ENCODE measurements at places on chromosomes 7 and 10. TPM values are rescaled to one million over a fixed set of nuclear protein-coding genes. Genes with fewer than 3 reads are reported as not detected.

- DNase-seq, result no peak
Measured at GRCh38 chr10:100836891-100837290, 75.9 kb upstream of the SLF2 start.

DNA sequence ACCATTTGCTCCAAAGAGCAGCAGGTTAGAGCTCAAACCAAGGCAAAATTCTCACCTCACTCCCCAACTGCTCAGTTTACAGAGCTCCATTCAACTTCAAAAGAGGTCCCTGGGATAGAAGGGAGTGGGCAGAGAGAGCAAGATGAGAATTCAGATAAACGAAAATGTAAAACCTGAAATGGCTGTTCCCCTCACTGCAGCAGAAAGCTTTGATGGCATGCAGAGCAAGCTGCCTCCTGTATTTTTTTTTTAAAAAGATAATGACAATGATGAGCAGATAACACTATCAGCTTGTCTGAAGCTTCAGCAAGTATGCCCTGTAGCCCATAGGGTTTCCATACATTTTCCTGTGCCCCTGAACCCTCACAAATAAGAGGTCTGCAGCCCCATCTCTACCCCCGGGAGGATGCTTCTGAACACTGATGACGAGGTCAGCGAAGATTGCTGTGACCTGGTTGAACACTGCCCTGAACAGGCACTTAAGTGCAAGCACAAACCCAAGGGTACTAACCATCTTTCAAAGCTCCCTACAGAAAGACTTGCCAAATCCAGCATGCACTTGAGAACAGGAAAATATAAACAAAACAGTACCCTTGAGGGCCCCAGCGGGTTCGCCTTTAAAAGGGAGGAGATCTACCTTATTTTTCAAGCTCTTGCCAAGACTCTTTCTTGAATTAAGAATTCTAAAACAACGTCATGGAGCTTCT lies 81.3 kb downstream of the GLI3 start:
- peak; percentile 52 for DNase-seq

DNA sequence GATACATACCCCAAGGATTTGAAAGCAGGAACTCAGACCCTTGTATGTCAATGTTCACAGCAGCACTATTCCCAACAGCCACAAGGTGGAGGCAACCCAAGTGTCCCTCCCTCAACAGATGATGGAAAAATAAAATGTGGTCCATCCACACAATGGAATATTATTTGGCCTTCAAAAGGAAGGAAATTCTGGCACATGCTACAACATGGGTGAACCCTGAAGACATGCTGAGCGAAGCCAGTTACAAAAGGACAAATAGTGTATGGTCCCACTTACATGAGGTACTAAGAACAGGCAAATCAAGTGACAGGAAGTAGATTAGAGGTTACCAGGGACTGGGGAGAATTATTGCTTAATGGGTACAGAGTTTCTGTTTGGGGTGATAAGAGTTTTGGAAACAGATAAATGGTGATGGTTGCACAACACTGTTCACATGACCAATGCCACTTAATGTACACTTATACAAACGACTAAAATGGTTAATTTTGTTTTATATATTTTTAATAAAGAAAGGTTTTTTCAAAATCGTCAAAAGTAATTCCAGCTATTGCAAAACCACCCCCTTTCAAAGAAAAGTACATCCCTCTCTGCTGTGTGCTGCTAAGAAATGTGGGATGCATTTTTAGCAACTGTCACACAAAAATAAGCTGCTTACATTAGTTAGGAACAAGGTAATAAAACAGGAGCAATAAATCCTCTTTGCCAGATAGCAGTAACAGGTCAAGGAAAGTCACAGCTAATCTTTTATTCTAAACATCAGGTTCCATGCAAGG lies 85.7 kb downstream of the GRB10 start:
- DNase-seq, result no peak

DNA sequence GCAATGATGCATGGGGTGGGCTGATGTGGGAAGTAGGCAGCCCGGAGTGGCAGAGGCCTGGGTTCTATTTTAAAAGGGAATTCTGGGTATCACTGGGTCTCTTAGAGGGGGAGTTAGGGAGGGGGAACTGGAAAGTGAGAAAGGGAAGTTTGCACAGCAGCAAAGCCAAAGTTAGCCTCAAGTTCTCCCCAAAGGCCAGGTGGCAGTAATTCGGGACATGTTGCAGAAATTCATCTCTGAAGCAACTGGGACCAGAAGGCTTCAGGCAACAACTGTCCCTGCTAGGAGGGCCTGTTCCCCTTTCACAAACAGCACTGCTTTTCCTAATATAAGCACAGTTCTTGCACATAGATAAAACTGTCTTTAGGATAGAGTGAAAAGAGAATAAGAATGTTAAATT lies 67.4 kb downstream of the NOD1 start:
- peak; percentile 25 for DNase-seq

DNA sequence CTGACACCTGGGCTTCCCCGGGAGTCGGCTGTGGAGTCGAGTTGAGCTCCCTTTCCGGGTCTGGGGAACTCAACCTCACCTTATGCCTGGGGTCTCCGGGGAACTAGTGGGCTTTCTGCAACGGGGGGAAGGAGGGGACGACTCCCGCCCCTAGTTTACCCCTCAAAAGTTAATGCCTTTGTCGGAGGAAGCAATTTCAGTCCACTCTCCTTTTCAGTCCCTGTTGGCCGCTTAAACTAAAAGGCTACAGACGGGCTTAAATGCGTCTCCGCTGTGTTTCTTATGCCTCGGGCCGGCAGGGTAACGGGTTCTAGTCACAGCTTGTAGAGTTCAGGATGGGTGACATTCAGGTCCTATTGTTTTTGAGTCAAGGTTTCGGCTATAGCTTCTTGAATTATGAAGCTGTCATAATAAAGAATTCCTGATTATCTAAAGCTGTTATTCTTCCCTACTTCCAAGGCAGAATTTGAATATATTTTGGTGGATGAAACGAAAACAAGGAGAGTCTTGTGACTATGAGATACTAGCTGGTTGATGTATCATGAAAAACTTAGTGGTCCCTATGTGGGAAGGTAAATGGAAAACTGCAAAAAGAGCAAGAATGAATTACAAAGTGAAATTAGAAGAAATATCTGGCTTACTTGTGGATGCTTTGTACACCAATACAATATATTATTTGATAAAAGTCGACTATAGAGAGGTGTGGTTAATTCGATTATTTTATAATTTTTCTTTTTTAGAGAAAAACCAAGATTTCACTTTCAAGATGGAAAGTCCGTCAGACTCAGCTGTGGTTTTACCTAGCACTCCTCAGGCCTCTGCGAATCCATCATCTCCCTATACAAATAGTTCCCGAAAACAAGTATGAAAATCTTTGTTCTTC lies 495 bp downstream of the SFR1 start:
- DNase-seq, result no peak

- DNase-seq, result no peak
Measured at GRCh38 chr10:97684866-97685394, 2.1 kb downstream of the AVPI1 start.

GRCh38 chr7:684416-684815 lies 42.1 kb upstream of the DNAAF5 start:
- DNase-seq, result no peak

DNA sequence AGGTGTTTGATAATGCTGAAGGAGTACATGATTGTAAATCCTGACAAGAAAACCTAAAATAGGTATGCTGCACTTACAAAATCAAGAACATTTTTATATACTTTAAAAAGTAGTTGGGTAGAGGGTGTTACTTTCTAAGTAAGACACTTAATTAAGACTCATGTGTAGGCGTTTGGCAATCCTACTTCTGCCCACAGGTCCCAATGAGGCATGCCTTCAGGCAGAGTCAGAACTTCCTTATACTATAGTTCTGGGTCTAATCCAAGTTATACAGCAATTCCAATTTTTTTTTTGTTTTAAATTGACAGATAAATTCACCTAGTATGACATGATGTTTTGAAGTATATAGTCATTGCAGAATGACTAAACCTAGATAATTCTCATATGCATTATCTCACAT lies 1188.5 kb upstream of the PHF14 start:
- DNase-seq, result no peak

DNA sequence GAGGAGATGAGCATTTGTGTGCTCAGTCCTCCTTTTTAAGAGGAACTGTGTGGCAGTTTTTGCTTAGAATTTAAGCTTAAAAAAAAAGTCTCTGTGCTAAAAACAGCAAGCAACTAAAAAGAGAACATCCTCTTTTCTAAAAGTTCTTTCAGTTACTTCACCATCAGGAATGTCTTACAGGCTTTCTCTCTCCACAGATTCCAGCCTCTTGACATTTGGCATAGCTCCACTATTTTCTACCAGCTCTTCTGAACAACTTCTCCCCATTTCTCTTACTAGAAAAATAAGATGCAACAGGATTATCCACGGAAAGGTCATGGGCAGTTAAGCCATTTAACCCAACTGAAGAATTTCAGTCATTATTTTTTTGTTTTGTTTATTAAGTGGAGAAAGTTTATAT lies 13.2 kb downstream of the PCLO start:
- no peak for DNase-seq

The SRGN gene
- 57.1 TPM for total RNA-seq

The CAPZA2 gene
- total RNA-seq, result 203 TPM

The ABHD11 gene
- 2.2 TPM for total RNA-seq

The MTPN gene
- total RNA-seq, result 87.2 TPM

The GIMAP8 gene
- 1.2 TPM for total RNA-seq

The CYP2E1 gene
- total RNA-seq, result 0.72 TPM

The CCDC172 gene
- 2.9 TPM for total RNA-seq

The ARHGEF5 gene
- 5.3 TPM for total RNA-seq

The MSMB gene
- total RNA-seq, result not detected

All from umbilical cord (tissue), 2 donors.